Activated CD8-positive, alpha-beta T cell treated with anti-CD3 and anti-CD28 coated beads for 36 hours (primary cell): ENCODE measurements at places on chromosomes 13 and 19. TPM values are rescaled to one million over a fixed set of nuclear protein-coding genes. Genes with fewer than 3 reads are reported as not detected.

DNA sequence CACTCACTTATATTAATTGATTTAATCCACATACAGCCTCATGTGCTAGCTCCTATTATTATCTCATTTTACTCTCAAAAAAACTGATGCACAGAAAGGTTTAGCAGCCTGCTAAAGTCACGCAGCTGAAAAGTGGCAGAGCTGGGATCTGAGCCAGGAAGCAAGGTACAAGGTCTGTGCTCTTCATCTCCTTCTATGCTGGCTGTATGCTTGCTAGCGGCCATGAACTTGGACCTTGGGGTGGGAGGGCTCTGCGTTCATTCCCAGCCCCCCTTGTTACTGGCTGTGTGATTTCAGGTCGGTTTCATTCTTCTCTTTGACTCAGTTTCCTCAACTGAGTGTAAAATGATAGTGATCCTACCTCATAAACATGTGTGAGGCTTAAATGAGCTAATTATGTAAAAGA, 69.8 kb downstream of the ALOX5AP start:
- no peak for DNase-seq

DNA sequence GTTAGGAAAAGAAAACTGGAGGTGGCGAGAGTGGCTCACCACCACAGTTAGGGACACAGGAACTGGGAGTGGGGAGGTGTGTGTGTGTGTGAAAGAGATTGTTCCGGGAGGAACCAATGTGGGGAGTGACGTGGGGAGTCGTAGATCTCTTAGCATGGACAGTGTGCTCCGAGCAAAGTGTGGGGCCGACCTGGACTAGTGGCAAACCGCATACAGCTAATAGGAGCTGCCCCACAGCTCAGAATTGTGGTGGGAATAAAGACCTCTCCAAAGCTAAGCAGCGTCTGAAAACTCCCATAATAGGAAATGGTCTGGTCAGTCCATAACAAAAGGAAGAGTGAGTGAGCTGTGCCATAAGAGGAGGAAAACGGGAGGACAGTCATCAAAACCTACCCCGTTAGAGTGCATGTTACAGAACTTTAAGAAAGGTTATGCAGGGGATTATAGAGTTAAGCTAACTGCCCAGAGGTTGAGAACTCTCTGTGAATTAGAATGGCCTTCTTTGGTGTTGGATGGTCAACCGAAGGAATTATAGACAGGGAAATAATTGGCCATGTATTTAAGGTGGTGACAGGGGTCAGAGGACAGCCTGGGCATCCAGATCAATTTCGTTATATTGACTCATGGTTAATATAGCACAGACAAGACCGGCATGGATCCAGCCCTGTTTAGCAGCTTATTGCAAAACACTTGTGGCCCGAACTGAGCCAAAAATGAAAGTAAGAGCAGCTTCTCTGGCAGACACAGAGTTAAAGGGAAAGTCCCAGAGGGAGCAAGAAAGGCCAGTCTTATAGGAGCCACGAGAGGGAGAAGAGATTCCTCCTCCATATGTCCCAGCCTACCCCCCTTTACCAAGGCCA, 8.9 kb upstream of the SLC15A1 start:
- no peak for DNase-seq

DNA sequence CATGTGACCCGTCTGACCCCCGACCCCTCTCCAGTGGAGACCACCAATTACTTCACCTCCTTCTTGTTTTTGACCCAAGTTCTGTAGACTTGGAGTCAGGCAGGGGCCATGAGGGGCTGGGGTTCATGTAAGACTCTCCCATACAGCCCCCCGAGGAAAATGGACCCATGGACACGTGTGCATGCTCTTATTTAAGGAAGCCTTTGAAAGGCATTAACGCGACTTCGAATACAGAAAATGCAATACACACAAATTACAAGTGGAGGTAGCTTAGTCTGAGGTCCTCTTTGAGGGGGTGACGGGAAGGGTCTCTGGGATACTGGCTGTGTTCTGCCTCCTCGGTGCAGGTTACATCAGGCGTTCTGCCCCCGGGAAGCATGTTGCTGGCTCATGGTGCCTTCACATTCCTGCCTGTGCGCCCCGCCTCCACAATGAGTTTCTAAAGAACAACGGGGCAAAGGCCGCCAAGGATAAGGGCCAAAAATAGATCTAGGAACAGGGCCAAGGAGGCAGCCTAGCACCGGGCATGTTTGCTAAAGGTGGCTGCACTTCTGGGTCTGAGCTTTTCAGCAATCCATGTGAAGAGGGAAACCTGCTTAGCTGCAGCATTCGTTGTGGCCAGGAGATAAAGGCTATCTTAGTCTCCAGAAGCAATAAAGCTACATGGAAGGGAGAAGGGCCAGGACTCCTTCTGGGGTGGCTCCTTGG, 54.5 kb downstream of the RAB20 start:
- DNase-seq, result no peak

DNA sequence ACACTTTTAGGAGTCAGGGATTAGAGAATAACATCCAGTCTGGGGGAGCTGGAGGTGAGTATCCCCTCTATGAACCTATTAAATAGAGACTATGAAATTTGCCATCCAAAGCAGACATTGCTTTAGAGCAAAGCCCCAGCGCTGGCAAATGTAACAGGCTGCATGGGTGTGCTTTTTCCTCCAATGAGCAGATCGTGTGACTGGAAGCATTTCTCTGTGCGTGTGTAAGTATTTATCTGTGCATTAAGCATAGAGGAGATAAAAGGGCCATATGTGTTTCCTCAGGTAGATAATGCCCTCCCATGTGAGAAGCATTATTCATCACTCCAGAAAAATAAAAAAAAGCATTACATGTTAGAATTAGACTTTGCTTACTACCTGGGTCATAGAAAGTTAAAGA, 924 bp downstream of the TNFSF13B start:
- DNase-seq, result peak; percentile 8

DNA sequence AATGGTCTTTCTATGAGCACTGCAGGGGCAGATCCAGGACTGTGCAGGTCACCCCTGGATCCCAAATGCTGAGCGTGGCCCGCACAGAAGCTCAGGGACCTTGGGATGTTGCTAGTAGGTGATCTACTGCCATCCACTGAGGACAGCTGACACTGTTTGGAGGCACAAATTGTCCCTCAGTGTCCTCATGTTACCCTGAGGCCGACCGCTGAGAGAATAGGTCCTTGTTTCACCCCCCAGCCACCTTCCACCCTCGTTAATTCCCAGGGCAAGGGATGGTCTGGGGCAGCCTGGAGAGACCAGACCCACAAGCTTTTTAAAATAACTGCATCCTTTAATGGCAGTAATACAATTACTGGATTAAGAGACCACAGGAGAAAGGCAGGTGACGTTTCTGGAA, 15.4 kb upstream of the TMEM160 start:
- no peak for DNase-seq

DNA sequence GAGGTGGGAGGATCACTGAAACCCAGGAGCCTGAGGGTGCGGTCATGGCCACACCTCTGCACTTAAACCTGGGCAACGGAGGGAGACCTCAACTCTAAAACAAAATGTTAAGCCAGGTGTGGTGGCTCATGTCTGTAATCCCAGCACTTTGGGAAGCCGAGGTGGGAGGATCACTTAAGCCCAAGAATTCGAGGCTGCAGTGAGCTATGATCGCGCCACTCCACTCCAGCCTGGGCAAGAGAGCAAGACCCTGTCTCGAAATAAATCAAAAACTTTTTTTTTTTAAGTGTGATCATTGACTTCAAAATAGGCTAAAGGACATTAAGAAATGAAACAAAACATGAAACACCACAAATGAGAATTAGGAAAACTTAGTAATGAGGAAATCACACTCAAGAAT, 16.3 kb upstream of the ADPRHL1 start:
- no peak for DNase-seq

- no peak for DNase-seq
Measured at GRCh38 chr13:26220575-26220974, 1.5 kb downstream of the RNF6 start.

GRCh38 chr13:80166352-80166751, 174.6 kb downstream of the SPRY2 start:
- DNase-seq, result no peak

GRCh38 chr19:4352701-4353121, 9.3 kb downstream of the MPND start:
- DNase-seq, result peak; percentile 75

The PBX4 gene
- 13.8 TPM for total RNA-seq

The BCAM gene
- total RNA-seq, result not detected

The TLE2 gene
- 3.0 TPM for total RNA-seq

The ZNF581 gene
- 34.5 TPM for total RNA-seq

The ERICH4 gene
- total RNA-seq, result not detected

The SMIM44 gene
- total RNA-seq, result not detected

The UBE2L5 gene
- total RNA-seq, result not detected

The ATP7B gene
- total RNA-seq, result 1.1 TPM

The ZNF442 gene
- 1.5 TPM for total RNA-seq

The ZNF433 gene
- 1.5 TPM for total RNA-seq

The SPIB gene
- total RNA-seq, result 0.68 TPM

The CCNA1 gene
- total RNA-seq, result not detected

The ADPRHL1 gene
- total RNA-seq, result 0.23 TPM
